M059J (cell line): ENCODE measurements at places on chromosomes 6 and 20.

- DNase-seq, result no peak
These were observed 101.9 kb downstream of the MTHFD1L start for GRCh38 chr6:150967381-150967780.

DNA sequence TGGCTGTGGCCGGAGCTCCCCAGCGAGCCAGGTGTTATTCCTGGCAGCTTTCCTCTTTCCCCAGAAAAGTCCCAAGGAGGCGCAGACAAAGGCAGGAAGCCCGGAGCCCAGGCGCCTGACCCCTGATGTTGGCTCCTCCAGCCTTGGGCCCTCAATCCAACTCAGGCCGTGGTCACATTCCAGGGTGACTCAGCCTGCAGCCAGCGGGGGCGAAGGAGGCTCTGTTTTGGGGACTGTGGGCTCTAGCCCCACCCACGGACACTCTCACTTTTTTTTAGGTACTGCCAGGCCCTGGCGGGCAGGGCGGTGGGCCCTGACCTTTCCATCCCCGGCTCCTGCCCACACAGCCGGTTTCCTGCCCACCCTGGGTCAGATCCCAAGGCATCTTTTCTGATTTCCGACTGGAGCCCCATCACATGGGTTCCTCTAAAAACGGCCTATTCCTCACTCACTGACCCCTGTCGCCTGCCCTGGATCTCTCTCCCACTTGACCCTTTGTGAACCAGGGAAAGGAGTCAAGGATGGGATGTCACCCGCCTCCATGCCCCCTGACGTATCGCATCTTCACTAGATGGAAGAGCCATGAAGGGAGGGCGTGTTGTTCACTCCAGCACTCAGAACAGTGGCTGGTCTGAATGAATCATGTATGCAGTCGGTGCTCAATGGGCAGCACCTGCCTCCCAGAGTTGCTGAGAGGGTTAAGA lies 5.5 kb downstream of the PTGIS start:
- DNase-seq, result peak; percentile 95

GRCh38 chr20:64048402-64049044 lies 916 bp downstream of the SOX18 start:
- DNase-seq, result no peak

DNA sequence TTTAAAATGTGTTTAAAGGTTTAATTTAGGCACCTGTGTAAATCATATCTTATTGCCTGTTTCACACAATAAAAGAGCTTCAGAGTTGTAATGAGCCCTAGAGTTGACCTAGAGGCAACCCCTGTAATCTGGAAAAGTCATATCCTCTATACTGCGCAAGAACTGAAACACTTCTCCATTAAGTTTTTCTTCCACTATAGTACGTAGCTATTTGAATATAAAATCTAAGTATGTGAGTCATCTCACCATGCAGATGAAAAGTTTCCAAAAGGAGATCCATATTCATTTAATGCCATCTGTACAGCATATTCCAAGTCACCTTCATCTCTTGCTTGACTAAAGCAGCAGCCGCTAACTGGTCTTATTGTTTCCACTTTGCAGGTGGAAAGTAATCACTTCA lies 26.0 kb upstream of the TAAR1 start:
- DNase-seq, result no peak

DNA sequence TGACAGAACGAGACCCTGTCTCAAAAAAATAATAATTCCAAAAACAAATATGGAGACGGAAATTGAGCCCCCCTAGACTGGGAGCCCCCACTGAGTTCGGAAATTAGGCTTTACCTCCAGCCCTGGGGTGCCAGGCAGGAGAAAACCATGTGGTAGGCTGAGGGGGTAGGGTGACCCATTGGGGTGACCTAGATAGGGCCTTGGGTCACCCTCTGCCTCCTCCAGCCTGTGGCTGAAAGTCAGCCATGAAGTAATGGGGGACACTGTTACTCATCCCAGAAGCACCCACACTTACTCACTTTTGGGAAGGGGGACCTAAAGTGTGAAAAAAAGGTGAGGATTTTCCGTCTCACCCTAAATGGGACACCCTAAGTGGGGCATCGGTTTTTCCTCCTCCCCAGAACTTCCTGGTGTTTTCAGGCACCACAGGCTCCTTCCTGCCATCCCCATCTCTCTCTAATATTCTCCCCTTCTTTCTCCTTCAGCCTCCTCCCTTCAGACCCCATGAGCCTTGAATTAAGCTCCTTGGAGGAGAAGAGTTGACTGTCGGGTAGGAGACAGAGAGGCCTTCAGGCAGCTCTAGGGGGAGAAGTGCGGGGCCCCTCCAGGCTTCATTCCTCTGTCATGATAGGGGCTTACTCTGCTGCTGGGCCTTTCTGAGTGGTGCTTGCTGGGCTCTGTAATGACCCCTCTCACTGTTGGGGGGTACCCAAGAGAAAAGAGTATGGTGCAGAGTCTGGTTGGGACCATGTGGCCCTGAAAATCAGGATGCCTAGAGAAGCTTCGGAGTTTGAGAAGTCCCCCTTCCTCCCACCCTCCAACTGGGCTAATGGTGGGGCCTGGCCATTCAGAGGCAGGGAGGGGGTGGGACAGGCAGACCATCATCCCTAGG lies 2.4 kb downstream of the LTB start:
- DNase-seq, result no peak

DNA sequence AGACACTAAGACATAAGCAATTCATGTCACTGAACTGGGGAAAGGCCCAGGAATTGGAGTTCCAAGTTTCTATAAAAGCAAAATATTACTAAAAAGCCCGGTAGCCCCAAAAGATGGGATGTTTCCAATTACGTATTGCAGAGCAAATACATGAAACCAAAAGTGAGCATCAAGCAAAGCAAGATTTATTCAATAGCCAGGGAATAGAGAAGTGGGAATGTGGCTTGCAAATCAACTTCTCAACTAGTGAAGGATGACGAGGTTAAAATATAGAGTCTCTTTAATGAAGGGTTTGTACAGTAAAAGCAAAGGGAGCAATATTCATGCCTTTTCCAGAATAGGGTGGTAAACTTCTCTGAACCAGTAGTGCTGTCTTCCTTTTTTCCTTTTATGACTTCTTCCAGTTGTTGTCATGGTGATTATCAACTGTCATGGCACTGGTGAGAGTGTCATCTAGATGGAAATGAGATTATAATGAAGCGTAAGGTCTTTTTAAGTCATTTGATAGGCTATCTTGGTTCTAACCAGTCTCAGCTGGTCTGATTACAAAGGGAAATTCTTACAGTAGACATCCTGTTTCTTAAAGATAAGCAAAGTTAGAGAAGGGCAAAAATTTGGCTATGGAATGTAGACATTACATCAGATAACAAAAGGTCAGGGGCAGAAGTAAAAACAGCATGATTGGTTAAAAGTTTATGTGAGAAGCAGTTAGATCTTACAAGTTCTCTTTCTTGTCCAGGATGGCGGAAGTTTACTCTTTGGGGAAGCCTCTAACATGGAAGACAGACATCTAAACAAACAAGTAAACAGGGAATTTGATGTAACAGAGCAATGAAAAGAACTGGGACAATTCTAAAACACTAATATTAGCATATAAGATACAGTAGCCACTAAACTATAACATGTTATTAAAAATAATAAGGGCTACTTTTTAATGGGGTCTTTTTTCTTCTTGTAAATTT lies 96.9 kb downstream of the TBX18 start:
- DNase-seq, result no peak

DNA sequence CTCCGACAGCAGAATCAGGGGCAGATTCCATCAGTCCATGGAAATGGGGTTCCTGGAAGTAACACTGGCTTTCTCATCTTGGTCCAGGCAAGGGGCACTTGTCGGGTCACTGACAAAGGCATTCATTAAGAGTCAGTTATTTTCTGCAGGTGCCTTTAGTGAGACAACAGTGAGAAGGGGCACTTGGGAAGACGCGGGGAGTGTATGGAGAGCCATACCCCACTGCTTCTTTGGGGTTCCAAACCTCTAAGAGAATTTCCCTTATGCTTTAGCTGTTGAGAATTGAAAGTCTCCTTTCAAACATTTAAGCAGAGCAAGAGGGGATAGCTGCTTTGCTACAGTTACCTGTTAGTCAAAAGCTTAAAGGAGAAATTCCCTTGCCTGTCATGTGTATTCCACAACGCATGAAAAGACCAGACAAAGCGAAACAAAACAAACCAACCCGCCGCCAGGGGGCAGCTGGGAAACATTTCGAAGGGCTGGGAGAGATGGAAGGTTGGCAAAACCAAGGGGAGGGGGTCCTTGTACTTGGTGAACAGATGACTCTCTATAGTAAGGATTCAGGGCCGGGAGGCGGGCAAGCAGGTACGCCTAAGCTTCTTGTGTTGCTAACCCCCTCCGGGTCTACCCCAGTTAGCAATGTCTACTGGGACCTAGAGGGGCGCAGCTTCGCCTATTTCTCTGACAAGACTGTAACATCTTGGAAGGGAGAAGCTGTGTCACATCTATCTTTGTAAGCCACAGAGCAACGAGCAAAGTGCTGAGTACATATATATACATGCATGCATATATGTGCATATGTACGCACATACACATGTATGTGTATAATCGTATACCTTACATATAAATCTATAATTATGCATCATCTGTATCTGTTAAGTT lies 474.9 kb upstream of the AGPAT4 start:
- peak; percentile 57 for DNase-seq

DNA sequence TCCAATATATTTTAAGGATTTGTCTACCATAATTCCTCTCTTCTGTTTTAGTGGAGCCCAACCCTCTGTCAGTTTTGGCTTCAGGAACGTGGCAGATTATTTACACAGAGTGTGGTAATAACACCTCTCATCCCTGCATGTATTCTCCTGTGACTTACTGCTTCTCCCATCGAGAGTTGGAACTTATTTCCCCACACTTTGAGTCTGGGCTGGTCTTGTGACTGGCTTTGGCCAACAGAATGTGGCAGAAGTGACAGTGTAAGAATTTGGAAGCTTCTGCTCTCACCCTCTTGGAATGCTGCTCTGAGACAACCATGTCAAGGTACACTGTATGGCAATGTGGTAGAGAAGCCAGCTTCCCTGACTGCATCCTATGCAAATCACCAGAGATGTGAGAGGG lies 407.7 kb downstream of the EPM2A start:
- no peak for DNase-seq

- DNase-seq, result no peak
These were observed 838 bp downstream of the STMN3 start for GRCh38 chr20:63652192-63652980.

- no peak for DNase-seq
These were observed 41.5 kb downstream of the SENP6 start for GRCh38 chr6:75643173-75643572.

GRCh38 chr20:47280228-47280627 lies 76.3 kb downstream of the ZMYND8 start:
- no peak for DNase-seq

- peak; percentile 99 for DNase-seq
These were observed 34.2 kb downstream of the NHSL1 start for GRCh38 chr6:138465007-138465645.

DNA sequence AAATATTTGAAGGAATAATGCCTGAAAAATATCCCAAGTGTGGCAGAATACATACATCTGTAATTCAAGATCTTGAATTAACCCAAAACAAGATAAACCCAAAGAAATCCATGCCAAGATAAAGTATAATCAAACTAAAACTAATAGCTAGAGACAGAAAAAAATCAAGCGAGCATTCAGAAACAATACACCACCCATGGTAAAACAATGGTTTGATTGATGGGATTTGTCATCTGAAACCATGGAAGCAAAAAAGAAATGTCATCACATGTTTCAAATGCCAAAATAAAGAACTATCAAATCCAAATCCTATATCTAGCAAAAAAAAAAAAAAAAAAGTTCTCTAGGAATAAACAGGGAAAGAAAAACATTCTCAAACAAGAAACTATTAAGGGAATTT lies 5.1 kb upstream of the DEFB127 start:
- DNase-seq, result no peak

DNA sequence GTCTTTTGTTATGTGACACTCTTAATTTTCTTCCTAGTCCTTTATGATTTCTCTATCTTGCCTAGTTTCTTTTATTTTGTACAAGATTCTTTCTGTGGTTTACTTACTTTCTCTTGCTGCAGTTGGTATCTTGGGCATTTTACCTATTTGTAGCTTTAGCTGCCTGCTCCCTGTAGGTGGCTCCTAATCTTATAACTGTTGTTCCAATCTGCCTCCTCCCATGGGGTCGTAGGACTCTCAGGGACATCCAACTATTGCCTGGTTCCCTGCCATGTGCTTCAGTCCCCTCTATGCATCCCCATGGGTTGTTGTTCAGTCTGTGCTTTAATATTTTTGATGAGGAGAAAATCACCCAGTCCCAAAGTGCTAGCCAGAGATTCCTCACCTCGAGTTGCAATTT lies 31.4 kb downstream of the RIN2 start:
- DNase-seq, result peak; percentile 37

DNA sequence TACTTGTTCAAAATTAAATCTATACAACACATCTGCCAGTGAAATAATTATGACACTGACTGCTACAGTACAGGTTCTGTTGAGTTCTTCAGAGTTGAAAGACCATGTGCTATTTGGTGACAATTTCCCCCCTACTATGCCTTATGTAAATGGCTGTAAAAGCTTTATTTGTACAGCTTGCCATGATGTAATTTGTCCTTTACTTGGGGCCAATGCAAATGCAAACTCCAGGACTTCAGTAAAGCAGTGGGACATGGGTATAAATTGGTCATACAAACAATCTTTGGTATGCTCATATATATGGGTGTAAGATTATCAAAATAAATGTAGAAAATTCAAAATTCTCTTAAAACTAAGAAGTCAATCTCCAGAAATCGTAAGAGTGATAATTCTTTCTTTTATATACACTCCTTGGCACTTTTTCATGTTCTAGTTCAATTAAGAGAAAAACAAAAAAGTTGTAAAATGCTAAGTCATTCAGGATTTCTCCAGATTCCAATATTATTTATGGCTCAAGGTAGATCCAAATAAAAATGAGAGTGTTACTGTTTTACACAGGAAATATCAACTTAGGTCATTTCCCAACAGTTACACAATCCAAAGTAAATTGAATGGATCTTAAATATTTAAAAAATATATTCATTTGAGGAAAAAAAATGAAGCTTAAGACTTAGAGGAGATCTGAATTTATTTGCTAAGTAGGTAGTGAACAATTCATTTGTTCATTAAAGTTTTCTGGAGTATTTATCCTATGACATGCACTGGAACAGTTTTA lies 1310.5 kb upstream of the CITED2 start:
- DNase-seq, result no peak

- DNase-seq, result no peak
These were observed 29.9 kb downstream of the STK38 start for GRCh38 chr6:36517408-36517807.

- DNase-seq, result no peak
These were observed 4.8 kb downstream of the EDN1 start for GRCh38 chr6:12294851-12295536.

DNA sequence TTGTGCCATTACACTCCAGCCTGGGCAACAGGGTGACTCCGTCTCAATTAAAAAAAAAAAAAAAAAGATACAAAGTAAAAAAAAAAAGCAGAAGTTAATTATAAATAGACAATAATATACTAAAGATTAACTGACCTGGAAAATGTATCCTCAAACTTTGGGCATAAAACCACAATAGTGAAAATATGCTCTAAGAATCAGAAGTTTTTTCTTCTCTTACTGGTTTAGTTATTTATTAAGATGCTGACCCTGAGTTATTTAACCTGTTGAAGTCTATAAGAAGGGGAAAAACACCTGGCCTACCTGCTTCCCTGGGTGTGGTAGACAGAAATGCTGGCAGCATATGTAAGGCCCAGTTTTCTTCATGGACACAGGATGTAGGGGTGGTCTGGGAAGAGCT lies 133.7 kb upstream of the MLIP start:
- no peak for DNase-seq

GRCh38 chr6:37693079-37693478 lies 4.6 kb downstream of the MDGA1 start:
- no peak for DNase-seq

- DNase-seq, result peak; percentile 85
These were observed 27.8 kb upstream of the LGSN start for GRCh38 chr6:63347599-63347998.
